KBM-7 (cell line): ENCODE measurements at places on chromosomes 5 and 9.
A peak's percentile ranks its signal among the peaks of the same experiment; 100 is the strongest.

DNA sequence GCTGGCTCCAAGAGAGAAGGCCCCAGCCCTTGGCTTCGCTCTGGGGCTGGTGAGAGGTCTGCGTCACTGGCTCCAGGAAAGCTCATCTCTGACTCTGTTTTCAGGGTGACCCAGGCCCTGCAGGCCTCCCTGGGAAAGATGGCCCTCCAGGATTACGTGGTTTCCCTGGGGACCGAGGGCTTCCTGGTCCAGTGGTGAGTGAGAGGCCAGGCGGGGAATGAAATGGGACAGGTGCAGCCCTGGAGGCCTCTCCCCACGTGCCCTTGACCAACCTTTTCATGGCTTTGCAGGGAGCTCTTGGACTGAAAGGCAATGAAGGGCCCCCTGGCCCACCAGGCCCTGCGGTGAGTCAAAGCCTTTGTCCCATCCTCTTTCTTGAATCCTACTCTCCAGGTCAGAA, 75.7 kb upstream of the FCN2 start:
- no peak for DNase-seq

GRCh38 chr9:86604741-86605140, 250.5 kb upstream of the TUT7 start:
- DNase-seq = no peak

GRCh38 chr9:110820381-110820780, 151.8 kb downstream of the MUSK start:
- DNase-seq = no peak

DNA sequence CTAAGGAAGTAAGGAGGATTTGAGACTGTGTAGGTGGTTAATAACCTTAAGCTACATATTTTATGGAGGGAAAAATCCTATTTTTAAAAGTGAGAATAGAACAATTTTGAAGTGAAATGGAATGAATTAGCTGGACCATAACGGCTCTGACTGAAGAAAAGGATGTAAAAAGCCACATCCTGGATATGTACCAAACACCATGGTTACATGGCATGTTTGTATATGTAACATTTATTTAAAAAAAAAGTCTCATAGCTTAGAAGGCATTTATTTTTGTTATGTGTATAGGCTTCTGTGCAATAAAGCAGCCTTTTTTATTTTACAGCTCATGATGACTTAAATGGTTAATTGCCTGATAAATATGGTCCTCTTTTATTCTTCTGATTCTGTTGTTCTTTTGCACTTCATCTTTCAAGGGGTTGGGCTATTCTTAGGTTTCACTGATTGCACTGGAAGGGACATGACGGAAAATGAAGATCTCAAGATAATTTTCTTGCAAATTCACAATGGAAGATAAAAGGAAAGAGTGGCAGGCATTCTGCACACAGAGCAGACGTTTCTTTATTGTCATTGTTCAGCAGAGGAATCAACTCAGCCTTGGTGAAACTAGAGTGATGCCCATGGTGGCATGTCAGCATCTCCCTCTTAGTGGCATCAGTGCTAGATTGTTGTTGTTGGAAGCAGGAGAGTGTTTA, 63.1 kb downstream of the DOCK8 start:
- DNase-seq = peak; percentile 12

DNA sequence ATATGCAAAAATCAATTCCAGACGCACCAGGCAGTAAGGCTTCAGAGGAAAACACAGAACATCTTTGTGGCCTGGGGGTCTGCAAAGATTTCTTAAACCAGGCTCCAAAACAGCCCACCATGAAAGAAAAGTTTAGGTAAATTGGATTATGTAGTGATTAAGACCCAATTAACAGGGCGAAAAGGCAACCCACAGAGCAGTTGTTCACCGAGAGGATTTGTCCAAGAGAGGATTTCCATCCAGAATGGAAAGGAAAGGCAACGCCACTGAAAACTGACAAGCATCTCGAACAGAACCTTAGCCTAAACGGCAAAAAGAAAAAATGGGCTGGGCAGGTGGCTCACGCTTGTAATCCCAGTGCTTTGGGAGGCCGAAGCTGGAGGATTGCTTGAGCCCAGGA, 37.4 kb downstream of the GLT6D1 start:
- no peak for DNase-seq

GRCh38 chr5:109650493-109650892, 39.2 kb upstream of the MAN2A1 start:
- DNase-seq = no peak

DNA sequence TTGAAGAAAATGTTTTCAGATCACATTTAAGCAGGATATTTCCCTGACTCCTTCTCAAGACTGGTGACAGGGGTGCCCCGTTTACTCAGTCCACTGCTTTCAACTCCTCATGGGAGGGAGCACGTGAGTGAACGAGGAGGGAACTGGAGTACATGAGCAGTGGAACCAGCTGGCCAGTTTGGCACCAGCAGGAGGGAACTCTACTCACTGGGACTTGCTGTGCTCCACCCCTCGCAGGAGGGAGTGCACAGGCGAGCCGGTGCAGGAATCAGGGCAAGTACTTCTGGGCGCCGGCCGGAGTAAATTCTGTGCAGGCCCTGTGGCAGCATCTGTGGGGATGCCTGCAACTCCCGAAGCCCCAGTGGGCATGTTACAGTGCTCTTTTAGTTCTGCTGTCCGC, 1941.1 kb upstream of the C9orf72 start:
- no peak for DNase-seq

GRCh38 chr5:95983080-95983479, 21.4 kb upstream of the ELL2 start:
- no peak for DNase-seq

DNA sequence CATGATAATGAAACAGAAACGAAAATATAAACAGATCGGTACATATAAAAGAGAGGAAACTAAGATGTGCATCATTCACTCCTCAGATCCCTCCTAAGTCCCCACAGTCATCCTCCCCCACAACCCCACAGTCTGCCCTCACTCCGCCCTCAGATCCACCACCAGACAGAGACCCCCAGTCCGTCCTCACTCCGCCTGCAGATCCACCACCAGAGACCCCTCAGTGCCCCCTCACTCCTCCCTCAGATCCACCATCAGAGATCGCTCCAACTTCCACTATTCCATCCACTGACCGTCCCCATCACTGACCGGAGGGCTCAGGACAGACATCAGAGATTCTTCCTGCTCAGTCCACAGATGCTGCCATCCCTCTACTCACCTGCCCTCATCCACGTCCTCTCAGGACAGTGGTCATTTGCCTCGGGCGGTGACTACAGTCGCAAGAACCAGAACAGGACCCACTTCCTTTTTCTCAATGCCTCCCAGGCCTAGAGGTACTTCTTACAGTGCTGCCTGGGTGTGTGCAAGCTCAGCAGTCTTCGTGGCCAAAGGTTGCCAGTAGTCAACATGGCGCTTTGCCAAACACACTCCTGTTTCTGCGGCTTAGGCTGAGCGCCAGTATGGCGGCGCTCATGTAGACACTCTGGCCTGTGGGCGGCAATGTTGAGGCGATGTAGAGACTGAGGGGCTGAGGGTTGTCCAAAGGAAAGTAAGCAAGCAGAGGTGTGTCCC, 8.3 kb upstream of the SPATA31C1 start:
- no peak for DNase-seq

- DNase-seq = no peak
Observed at GRCh38 chr9:78932849-78933627, 636.1 kb downstream of the PSAT1 start.

DNA sequence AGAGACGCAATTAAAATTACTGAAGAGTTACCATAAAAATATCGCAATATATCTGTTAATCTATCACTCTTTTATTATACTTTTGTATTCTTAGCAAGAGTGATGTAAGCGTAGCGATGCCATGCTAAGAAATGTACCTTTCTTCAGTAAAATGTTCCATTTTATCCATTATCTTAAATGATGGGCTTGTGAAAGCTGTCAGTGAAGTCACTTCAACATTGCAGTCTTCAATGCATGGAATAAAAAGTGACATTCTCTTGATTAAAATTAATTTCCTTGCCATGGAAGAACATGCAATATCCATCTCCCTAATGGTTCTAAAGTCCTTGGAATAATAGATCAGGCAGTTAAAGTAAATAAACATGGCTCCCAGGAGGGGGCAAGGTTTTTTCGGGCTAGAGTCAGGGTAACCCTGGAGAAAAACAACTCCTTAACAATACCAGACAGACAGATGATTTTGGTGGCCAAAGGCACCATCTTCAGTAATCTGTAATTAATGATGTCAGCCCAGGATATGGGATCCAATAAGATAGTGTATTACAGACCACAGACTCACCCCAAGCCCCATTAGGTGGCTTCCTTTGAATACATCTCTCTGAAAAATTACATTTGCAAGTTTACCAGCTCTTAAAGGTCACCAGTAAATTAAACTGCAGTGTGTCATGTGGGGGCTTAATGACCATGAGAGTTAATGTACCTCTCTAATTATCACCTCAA, 677.1 kb downstream of the DTWD2 start:
- DNase-seq = no peak

- no peak for DNase-seq
Observed at GRCh38 chr5:115336201-115336720, 39.8 kb upstream of the CCDC112 start.
